Right forelimb (tissue), 1 donor: ENCODE measurements at places on chromosomes 6 and 20.
A peak's percentile ranks its signal among the peaks of the same experiment; 100 is the strongest.

GRCh38 chr6:148021699-148022098 is 320.9 kb upstream of the SASH1 start:
- DNase-seq = no peak

DNA sequence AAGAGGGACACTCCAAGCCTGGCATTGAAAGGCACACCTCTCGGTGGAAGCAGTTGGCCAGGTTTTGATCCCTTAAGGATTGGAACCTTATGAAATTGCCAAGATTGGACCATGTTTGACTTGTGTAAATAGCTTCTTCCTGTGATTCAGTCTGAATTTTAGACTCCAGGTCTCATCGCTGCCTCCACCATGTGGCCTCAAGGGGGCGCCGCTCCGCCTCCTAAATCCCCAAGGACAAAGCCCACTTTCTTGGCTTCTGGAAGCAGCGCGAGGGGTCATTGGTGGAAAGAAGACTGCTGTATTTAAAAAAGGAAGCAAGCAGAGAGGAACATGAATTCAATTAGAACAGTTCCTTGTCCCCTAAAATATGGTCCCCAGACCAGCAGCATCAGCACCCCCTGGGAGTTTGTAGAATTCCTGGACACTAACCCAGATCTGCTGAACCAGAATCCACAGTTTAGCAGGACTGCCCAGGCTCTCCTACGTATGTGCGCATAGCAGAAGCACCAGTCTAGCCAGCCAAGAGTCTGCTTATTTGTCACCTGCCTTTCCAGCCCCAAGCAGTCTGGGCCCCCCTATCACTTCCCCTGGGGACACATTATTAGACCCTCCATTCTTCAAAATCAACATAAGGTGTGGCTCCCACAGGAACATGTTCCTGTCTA is 108.5 kb downstream of the LY86 start:
- DNase-seq = no peak

DNA sequence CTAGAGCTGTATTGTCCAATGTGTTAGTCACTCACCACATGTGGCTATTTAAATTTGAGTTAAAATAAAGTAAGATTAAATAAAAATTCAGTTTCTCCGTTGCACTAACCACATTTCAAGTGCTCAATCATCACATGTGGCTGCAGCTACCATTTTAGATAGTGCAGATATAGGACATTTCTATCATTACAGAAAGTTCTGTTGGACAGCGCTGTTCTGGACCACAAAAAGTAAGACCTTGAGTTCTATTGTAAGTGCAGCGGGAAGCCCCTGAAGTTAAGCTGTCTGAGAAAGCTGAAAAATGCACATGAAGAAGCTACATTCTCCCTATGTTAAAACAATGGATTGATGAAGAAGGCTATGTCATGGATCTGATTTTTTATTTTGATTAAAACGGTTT is 1.1 kb downstream of the ORC3 start:
- DNase-seq = no peak

- DNase-seq = no peak
These were observed 74.7 kb upstream of the CITED2 start for GRCh38 chr6:139448998-139449610.

GRCh38 chr6:139418481-139419132 is 44.2 kb upstream of the CITED2 start:
- no peak for DNase-seq

DNA sequence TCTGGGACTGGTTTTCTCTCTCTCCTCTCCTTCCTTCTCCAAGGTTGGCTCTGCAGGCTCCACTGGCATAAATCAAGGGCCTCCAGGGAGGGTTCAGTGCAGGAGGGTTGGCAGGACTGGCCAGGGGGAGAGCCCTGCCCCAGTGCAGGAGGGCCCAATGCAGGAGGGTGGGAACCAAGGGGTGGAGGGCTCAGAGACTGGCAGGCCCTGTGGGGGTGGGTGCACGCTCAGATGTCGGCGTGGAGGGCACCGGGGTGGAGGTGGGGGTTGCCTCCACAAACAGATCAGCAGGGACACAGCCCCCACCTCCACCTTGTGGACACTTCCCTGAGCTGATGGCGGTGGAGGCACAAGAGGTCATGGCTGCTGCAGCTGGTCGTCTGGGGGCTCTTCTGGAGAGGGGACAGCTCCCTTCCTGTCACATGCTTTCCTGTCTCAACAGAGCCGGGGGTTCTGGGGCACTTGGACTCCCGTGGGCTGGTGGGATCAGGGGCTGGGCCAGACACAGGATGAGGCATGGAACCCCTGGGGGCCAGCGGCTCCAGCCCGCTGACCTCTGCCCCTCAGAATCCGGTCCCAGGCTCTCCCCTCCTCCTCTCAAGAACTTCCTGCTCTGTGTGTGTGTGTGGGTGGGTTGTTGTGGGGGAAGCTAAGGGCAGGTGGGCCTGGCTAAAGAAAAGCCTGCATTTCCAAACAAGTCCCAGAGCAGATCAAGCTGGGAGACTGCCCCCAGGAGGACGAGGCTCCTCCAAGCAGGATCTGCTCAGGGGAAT is 2.7 kb upstream of the ABHD16B start:
- DNase-seq = no peak

DNA sequence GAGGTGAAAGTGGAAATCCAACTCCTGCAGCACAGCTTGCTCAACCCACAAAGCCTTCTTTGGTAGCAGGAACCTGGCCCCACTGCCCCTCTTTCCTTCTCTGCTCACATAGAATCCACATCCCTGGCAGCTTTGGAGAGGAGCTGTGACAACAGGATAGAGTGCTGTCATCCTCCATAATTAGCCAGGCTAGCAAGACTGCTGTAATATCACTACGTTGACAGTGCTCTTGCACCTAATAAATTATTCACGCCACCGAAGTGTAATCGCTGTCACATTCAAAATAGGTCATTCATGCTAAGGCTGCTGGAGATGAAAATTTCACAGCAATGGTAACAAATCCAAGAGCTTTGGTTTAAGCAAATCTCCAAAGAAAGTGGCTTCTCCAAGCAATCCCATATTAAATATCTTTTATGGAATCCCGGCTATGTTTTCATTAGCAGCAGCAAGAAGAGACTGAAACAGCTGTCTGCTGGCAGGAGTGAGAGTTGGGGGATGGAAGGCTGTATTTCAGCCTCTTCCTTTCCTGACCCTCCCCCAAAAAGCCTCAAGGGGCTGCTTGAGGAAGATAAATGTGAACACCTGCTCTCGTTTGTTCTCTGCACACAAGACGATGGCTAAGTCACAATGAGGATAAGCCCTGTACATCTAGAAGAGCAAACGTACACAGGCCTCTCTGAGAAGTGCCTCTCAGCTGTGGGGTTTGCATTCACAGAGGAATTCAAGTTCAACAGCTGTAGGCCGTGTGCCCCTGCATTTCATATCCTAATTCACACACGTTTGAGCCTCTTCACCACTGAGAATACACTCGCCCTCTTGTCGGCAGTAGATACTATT is 16.5 kb downstream of the RIPOR2 start:
- DNase-seq = peak; percentile 68

DNA sequence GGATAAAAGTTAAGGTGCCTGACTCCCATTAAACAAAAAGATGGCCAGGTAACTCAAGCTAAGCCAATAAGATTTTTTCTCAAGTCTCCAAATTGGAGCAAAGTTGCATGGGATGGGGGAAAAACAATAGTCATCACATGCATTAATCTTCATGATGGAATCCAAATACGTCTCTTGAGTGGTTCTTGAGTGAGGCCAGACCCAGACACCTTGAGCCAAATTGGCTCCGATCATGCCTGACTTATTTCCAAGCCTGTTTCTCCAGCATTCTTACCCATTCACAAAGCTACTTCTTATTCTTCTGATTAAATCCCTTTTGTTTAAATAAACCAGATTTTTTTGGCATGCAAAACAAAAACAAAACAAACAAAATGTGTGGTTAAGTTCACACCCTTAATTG is 420.3 kb upstream of the NRSN1 start:
- DNase-seq = no peak

- DNase-seq = no peak
These were observed 213.2 kb upstream of the MANEA start for GRCh38 chr6:95364016-95364604.

DNA sequence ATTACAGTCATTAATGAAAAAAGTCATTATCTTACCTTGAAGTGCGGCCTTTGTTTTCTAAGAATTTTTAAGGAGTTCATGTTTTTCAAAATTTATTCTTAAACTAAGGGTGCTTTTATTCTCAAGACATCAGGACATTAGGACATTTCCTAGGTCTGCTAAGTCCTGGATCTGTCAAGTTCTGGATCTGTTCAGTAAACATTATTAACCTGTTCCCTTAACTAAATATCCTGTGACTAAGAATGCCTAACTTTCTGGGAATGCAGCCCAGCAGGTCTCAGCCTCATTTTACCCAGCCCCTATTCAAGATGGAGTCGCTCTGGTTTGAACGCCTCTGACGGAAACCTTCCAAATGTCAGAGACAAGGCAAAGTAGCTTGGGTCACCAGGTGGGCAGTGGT is 302.6 kb downstream of the SYNE1 start:
- DNase-seq = no peak

DNA sequence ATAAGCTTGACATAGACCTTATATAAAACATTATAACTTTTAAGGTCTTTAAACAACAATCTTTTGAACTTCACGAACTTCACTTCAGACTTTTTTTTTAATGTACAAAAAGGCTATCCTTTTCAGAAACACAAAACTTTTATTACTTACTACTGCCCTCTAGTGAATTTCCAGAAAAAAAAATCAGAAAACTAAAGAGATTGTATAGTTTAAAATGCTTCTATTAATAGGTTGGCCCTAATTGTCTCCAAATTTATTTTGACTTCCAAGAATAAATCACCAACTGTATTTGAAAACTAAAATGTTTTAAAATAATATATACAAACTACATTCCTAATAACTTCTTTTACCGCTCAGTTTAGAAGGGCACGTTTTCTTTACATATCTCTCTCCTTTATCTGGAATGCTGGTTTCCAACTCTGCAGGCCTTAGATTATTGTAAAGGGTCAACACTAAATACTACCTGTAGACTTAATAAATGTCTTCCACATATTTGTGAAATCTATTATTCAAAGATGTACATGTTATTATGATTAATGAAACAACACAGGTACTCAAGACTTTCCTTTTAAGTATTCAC is 66.8 kb downstream of the LMBRD1 start:
- no peak for DNase-seq

GRCh38 chr6:17039266-17039665 is 62.6 kb upstream of the STMND1 start:
- no peak for DNase-seq

- DNase-seq = no peak
These were observed 3.6 kb upstream of the PHF1 start for GRCh38 chr6:33407132-33407718.

DNA sequence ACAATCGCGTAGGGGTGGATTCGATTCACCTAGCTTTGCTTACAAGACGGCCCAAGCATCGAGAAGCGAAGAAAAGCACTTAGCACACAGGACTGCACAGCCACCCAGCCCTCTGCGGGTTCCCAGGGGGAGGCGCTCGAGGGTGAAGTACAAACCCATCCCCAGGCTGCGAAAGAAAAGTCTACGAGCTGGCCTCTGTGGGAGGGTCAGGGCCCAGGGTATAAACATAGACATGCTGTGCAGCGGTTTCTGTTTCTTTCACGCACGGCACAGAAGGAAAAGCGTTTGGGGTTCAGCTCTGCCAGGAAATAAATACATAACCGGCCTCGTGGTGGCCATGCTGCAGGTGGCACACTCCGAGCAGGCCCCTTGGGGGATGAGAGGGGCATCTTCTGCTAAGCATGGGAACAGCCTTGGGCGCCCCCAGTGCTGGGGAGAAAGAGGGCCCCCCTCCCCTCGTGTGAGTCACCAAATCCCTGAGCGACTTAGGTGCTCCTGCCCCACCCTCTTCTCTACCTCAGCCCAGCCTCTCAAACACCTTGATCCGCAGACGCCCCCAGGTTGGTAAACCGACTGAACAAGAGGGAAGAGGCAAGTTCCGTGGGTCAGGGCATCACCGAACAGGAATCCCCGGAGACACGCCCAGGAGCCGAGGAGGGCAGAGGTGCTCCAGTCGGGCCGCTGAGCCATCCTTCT is 91.6 kb upstream of the RIPOR2 start:
- no peak for DNase-seq

DNA sequence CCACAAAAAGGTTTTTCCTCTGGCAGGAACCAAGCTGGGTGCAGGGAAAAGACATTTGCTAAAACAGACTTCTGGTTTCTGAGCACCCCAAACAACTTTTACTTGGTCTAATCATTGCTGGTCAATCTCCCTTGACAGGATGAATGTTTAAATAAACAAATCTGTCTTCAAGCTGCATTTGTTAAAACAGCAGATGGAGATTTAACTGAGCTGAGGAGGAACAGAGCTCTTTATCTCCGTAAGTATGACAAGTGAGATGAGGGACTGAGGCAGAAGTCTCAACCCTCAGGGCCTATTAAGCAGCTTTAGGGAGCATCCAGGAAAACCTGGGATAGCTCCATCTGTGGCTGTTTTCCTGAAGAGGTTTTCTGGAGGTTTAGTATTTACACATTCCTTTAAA is 40.6 kb downstream of the NINL start:
- DNase-seq = no peak

GRCh38 chr6:130796313-130796905 is 30.8 kb upstream of the SMLR1 start:
- no peak for DNase-seq

DNA sequence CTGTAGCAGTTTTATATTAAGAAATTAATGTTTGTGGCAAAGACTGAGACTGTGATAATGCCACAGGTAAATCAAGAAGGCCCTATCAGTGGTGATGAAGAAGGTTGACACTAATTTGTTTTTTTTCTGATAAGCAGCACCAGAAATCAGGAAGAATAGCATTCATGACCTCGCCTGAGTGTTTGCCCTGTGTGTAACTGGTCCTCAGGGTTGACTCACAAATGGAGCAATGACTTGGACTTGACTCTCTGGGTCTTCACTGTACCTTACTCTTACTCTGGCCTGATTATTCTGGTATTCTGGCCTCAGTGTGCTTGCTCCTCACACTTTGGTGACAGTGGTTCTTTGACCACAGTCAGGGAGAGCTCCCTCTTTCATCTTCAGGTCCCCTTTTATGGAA is 243.9 kb downstream of the HAO1 start:
- no peak for DNase-seq
